ENCODE measurements at places on chromosomes 11 and 22.

DNA sequence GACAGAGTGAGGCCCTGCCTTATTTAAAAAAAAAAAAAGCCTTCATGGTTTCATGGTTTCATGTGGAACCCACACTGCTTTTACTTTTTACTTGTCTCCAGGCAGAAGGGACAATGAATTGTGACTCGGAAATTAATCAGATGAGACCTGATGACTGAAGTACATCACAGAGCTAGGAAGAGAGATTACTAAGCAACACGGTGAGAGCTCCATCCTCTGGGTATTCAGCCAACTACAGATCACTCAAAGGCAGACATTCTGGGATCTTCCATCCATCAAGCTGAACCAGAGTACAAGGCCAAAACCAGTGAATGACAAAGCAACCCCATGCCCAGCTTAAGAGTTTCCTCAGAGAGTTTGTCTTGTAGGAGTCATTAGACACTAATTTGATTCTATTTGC, 433.2 kb downstream of the SOX6 start:
- DNase-seq, result no peak

DNA sequence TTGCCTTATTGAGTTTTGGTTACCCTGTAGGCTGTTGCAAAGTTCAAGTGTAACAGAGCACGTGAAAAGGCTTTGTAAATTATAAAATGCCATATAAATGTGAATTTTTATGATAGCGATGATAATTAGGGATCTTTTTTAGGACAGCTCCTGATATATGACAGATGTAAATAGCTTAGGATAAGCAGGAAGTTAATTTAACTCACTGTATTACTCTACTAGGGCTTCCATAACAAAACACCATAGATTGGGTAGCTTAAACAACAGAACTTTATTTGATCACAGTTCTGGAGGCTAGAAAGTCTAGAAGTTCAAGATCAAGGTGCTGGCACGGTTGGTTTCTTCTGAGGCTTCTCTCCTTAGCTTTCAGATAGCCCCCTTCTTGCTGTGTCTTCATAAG, 17.0 kb upstream of the PDE3B start:
- no peak for DNase-seq

GRCh38 chr22:29145321-29146072, 60.2 kb upstream of the EMID1 start:
- DNase-seq, result no peak

- DNase-seq, result no peak
Observed at GRCh38 chr11:44791316-44791925, 64.7 kb downstream of the TSPAN18 start.

- no peak for DNase-seq
Observed at GRCh38 chr22:39359659-39360195, 9.9 kb downstream of the SYNGR1 start.

Data from activated gamma-delta T cell treated with Interleukin-2 at 50 U/mL for 16 hours (primary cell).